ENCODE measurements at places on chromosomes 13 and 19. TPM values are rescaled to one million over a fixed set of nuclear protein-coding genes. Genes with fewer than 3 reads are reported as not detected.

PSMD8 gene
- polyA plus RNA-seq = 167 TPM

PABPC3 gene
- polyA plus RNA-seq = 0.73 TPM

ZNF729 gene
- 0.21 TPM for polyA plus RNA-seq

DNA sequence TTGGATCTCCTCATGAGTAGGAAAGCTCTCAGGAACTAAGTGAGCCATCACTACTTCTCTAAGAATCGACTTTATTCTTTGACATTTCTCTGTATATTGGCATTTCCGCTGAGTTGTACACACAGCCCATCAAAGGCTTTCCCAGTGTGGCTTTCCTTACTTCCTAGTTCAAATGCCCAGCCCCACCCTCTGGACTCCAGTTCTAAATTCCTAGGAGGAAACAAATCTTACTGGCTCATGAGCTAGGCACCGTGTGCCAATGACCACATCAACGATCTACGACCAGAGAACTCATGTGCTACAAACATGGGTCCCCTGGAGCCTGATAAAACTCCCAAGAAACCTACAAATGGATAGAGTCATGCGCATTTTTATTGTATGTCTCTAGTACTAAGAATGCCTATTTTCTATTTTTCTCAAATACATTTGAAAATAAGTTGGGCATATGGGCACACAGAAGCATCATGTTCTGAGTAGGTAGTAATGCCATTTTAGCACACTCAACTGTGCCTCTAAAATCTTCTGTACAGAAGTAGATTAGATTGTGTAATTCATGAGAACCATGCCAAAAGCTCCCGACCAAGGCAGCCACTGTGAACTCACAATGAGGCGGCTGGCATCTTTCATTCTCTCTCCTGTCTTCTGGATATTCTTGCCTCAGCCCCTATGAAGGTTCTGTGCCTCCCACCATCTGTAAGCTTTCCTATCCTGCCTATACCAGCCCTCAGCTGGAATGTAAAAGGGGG lies 10.5 kb upstream of the RAP2A start:
- no peak for DNase-seq

DNA sequence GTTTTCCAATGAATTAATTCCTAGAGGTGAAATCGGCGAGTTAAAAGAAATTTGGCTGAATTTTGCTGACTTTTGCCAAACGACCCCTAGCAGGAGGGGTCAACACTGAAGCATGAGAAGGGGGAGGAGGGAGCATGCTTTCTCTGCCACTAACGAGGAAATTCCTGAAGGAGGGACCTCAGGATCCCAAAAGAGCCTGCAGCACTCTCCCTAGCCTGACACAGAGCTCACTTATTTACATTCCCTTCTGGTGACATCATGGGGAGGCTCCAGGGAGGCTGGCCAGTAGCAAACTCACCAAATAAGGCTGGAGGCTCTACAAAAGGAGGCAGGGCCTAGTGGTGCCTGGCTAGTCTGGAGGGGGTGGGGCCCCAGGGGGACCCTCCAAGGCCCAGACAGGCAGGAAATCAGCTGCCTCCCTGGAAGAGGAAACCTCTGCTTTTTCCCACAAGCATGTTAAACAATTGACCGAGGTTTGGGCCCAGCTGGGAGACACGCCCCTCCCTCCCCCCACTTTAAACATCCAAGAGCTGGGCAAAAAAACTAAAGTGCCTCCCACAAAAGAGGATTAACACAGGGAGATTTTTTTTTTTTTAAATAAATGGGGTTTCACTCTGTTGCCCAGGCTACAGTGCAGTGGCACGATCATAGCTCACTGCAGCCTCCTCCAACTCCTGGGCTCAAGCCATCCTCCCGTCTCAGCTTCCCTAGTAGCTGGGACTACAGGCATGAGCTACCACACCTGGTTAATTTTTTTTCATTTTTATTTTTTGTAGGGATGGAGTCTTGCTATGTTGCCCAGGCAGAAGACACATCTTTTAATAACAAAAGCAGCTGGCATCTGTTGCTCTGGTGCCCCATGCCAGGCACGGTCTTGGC lies 2.1 kb downstream of the DAPK3 start:
- peak; percentile 93 for DNase-seq

GRCh38 chr13:99158846-99159245 lies 41.8 kb upstream of the UBAC2 start:
- DNase-seq = no peak

DNA sequence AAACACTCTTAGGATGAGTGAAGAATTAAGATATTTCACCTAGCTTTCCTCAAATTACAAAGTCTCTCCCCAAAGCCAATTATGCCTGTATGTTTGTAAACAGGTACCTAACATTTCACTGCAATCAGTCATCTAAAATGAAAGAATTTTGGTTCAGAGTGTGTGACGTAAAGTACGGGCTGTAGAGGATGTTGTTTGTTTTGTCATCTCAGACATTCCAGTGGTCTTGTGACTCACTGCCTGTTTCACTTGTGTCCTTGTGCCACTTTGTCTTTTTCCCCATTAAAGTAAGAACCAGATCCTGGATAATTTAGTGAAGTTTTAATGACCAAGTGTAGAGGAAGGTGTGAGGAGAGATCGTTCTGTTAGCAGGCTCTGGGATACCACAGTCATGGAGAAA lies 28.6 kb upstream of the EID2 start:
- DNase-seq = no peak

- DNase-seq = peak; percentile 62
Observed at GRCh38 chr13:44470638-44471562, 97.3 kb downstream of the SERP2 start.

DNA sequence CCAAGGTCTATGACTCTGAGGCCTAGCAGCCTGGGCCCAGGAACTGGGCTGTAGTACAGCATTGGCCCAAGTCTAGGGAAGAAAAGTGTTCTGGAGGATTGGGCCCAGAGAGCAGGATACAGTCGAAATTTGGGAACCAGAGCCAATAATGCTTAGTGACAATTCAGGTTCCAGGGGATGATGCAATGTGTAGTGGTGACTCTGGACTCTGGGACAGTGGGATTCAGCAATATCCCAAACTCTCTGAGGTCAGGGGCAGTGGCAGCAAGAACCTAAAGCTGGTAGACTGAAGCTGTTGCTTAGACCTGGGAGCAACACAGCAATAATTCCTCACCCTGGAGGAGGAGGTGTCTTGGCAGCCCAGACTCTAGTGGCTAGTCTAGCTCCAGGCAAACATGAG lies 545.5 kb upstream of the ARGLU1 start:
- DNase-seq = no peak
